ENCODE measurements at places on chromosomes 1 and 21.

DNA sequence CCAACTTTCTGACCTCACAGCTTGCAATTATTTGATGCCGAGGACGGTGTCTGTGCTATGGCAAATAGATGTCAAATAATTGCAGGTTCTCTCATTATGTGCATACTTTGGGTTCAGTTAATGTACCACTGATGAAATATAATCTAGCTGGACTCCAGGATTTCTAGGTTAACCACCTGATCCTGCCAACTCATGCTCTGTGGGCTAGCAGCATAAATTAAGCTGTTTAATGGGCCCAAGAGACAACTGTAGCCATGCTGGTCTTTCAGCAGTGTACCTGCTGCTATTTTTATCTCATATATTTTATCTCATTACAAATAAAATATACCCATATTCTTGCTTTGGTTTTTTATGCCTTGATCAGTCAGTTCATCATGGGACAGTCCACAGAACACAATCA, 43.3 kb upstream of the HP1BP3 start:
- DNase-seq = no peak

DNA sequence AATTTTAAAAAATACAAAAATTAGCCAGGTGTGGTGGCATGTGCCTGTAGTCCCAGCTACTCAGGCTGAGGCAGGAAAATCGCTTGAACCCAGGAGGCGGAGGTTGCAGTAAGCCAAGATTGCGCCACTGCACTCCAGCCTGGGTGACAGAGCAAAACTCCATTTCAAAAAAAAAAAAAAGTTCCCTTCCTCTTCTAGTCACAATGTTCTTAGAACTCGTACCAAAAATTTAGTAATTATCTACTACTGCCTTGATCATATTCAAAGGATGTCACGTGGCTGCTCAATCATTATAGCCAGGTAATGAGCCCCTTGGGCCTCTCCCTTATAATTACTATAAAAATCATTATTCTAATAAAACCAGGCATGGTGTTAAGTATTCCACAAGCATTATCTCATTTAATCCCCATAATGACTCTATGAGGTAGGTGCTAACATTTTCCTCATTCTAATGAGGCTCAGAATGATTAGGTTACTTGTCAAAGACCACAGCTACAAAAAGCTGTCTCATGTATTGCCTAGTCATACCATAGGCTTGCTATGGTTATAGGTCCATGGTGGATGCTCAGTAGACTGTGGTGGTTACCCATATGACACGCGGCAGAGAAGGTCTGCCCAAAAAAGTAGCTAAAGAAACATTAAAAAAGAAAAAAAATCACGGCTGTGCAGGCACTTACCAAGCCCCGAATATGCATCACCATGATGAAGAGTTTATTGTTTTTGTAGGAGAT, 15.5 kb upstream of the PPP1R15B start:
- DNase-seq = no peak

DNA sequence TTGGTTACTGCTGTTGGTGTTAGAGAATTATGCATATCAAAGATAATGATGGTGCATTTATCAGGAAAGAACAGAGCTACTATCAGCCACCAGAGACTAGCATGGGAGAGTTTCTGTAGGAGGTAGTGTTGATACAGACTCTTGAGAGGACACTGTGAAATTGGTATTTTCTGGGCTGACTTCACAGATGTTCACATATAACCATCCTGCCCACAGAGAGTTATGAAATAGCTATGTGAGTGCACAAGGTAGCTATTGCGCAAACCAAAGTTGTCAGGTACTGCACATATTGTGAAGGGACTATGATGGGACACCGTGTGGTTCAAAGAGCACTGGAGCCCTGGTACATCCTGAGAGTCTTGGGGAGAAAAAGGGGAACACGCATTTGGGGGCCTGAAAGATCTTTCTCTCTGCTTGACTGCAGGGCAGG, 1.4 kb upstream of the TLCD4 start:
- DNase-seq = no peak

DNA sequence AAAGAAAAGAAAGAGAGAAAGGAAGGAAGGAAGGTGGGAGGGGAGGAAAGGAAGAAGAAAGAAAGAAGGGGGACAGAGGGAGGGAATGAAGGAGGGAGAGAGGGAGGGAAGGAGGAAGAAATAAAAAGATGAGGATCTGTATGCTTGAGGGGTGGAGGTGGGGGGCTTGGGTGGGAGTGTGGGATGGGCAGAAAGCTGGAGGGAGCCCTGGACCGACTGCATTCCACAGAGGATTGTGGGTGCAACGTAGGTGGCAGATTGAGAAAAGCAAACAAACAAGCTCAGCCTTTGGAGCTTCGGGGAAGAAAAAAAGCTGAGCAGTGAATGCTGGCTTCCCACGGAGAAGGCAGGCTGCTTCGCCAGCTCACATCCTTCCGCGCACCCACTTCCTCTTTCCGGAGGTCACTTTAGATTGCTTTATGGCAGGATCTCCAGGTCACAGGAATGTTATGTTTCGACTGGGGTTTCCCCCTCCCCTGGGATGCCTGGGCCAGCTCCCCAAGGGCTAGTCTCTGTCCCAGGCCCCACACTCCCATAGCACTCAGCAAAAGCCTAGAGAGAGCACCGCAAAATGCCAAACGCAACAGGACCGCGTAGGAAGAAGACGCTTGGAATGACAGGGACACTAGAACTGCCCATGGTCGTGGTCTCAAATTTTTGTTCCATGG, 20.7 kb upstream of the LGALS8 start:
- no peak for DNase-seq

DNA sequence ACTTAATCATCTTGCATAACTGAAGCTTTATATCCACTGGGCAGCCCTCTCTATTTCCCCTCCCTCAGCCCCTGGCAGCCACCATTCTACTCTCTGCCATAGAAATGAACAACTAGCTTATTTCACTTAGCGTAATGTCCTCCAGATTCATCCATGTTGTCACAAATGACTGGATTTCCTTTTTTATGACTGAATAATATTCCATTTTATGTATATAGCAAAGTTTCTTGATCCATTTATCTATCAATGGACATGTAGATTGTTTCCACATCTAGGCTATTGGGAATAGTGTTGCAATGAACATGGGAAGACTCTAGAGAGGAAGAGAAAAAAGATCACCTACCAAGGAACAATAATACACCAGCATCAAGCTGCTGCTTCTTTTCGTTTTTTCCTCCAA, 32.1 kb upstream of the EEIG2 start:
- no peak for DNase-seq

- DNase-seq = no peak
Observed at GRCh38 chr1:207423560-207424292, 30.4 kb upstream of the CR2 start.

DNA sequence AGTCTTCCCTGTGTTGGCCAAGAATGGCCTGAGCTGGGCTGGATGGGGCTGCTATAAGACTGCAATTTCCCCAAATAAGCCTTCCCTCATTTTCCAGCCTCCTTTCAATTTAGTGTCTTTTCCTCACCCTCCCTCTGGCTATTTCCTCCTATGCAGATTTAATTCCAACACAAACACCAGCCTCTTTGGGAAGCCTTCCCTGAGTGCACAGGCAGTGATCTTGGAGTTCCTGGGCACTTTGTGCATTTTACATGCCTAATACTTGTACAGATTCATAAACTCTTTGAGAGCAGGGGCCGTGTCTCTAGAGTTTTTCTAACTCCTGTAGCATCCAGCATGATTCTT, 91.1 kb upstream of the TLR5 start:
- no peak for DNase-seq

GRCh38 chr1:34851431-34852105, 8.0 kb downstream of the SMIM12 start:
- no peak for DNase-seq

DNA sequence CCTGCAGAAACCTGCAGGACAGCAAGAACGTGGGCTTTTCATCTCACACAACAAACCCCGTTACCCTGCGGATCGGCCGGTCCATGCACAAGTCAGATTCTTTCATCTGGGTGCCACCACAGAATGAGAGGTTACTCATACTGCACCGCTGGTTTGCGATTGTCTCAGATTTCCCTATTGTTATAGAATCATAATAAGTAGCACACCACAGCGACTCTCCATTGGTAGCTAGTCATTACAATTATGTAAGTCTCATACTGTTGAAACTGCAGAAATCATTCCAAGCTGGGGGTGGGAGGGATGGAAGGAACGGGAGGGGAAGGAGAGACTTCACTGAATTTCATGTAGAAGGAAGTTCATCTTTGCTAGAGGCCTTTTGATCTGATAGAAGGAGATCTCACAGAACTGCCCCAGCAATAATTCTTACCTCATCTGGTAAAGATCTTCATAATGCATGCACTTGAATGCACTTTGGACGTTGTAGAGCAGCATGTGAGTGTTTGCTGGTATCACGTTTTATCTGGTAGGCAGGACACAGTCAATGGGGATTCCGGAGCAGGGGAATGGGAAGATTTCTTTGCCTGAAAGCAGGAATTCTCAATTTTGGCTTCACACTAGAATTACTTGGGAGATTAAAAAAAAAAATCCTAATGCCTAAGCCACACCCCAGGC, 221.1 kb downstream of the KIF26B start:
- DNase-seq = peak; percentile 52

DNA sequence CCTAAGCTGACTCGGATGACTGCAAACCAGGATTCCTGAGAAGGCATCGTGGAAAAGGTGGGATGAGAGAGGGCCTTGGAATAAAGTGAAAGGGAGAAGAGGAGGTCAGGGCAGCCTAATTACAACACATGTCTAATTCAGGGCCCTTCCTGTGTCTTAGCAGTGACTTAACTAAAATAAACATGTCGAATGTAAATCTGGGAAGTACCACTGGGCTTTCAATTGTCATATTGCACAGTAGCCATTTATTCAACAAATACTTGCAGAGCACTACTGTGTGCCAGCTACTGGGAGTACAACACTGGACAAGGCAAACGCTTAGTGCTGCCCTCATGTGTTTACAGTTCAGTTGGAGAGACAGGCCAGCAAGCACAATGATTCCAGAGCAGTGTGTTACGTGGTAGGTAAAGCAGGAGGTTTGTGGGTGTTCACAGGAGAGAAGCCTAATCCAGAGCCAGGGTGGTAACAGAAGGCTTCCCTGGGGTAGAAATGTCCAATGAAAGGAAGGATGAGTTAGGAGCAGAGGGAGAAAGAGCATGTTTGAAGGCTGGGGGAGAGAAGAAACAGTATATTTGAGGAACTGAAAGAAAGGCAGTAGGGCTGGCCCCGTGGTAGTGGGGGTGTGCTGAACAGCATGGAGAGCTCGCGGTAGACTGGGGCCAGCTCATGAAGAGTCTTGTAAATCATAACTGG, 38.0 kb upstream of the RASAL2 start:
- DNase-seq = no peak

DNA sequence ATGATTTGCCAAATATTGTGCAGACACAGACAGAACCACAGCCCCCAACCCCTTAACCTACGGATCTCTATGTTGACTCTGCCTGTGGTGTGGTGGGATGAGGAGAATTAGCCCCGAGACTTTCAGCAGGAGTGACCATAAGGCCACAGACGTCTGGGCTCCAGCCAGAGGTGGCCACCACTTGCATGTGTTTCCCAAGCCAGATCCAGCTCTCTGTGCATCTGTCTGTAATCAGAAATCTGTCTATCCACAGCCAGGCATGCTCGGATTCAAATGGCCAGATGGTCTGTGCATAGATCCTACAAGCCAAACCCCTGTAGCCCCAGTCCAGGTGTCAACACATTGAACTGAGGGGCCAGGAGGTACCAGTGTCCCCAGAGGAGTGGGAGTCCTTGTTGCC, 140.6 kb downstream of the SYF2 start:
- no peak for DNase-seq

- DNase-seq = no peak
Observed at GRCh38 chr1:182699393-182700350, 15.3 kb upstream of the RGS8 start.

DNA sequence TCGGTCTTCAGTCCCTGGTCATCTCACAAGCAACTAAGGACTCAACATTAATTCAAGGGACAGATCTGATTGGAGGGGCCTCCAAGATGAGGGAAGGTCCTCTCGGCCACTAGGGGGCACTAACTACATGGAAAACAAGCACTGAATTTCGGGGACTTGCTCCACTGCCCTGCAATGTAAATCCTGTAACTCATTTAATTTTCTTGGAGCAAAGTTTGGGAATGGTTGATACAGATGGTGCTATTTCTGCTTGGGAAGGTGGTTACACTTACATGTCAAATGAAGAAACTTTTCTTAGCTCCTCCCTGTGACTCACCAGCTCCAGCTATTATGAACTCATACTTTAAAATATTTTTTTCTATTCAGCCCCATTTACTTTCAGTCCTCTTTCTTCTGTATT, 97.4 kb upstream of the KCNJ15 start:
- peak; percentile 70 for DNase-seq

DNA sequence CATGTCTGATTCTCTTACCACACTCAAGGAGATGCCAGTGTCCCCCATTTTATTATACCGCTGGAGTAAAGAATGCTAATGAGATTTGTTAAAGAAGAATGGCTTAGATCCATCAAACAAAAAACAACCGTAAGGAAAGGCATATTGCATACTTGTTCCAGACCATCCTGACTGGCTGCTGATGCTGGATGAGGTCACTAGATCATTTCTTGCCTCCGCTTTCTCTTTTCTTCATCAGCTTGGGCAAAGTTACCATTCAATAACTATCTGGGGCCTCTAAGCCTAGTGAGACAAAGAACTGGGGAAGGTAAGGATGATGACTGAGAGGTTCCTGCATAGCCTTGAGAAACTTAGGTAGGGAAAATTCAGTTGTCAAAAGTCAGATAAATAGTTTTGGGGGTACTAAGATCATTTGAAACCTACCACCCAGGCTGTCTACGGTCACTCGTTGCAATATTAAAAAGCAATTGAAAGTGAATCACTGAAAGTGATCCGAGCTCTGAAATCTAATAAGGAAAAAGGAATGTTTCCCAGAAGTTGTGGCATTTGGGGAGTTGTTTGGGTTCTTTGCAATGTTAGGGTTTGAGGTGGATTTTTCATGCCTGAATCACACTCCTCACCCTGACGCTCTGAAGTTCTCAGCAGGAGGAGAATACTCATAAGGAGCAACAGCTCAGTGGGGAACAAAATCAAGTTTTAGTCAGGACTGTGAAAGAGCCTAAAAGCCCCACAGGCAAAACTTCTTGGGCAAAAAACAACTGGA, 176.8 kb downstream of the HHIPL2 start:
- peak; percentile 75 for DNase-seq

GRCh38 chr1:36135796-36136195, 10.8 kb upstream of the COL8A2 start:
- no peak for DNase-seq

GRCh38 chr1:100719490-100719889, at the start of gene VCAM1:
Gene VCAM1, plus strand, starts transcription at chr1:100719742. Its CDS starts 119 bp downstream, at chr1:100719861.
- no peak for DNase-seq

DNA sequence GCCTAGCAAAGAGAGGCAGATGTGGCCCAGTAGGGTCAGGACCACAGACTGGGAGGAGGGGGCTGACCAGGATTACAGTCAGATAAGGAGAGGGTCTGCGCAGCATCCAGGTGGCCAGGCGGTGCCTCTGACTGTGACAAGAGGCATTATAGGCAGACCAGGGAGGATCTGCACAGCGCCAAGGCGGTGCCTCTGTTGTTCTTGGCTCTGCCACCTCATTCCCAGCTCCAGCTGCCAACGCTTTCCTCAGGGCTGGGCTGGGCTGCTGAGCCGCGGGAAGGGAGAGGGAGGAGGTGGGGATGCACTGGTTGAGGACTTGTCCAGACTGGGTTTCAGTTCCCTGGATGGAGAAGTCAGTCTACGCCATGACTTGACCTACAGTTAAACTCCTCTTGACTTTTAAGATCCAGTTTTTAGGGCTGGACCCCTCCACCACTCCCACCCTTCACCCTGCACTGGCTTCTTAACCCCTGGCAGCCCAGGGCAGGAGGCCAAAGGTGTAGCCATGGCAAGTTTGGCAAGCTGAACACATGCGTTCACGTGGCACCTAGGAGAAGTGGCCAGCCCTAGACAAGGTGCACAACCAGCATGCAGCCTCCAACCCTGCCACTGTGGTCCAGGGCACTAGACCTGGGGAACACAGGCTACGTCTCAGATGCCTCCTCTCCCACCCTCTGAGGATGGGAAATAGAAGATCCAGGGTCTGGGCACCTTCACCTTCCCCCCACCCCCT, 4.5 kb upstream of the CRABP2 start:
- no peak for DNase-seq
